Activated CD4-positive, alpha-beta T cell treated with anti-CD3 and anti-CD28 coated beads, Interleukin-2, amount 50 U/mL, for 4 hours (primary cell): ENCODE measurements at places on chromosomes 12 and 14.

DNA sequence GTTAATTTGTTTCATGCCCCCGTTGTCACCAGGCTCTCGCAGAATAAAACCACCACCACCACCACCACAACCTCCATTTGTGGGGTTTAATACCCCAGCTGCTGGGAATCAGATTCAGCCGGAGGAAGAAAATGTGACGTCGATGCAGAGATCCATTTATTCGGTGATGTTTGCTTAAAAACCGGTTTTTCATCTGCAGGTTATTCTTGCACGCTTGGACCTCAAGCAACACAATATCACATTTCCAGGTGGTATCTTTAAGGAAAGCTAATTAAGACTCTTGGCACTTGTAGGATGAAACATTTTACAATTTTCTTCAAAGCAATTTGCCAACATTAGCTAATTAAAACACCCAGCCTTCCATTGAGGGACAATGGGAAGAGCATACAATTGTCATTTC, 39.8 kb downstream of the SPRING1 start:
- no peak for DNase-seq

DNA sequence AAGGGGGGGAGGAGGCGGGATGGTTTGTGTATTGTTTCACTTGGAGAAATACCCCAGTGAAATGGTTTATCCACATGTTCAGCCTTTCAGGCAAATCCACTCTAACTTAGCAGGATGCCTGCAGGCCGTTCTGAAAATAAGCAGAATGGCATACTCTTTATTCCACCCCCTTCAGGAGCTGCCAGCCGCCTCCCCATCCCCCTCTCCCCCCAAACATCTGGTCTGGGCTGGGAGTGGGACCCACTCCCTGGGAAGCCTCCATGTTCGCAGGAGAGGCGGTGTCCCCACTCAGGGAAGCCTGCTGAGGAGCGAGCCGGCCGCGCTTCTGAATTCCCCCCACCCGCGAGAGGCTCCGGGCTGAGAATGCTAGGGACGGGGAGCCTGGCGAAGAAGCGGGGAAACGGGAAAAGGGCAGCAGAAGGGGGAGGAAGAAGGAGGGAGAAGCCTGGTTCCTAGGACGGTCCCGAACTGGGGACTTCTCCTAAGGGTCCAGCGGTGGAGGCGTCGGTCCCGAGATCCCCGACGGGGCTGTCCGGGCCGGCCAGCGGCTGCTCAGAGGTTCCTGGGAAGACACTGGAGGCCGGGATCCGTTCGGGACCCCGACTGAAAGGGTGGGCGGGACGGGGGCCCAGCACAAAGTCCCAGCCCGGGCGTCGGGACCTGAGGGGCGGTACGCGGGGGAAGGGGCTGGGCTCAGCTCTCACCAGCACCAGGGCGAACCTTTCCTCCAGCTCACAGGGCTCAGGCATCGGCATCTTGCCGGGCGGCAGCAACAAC, 666 bp downstream of the FMNL3 start:
- DNase-seq: peak; percentile 4

DNA sequence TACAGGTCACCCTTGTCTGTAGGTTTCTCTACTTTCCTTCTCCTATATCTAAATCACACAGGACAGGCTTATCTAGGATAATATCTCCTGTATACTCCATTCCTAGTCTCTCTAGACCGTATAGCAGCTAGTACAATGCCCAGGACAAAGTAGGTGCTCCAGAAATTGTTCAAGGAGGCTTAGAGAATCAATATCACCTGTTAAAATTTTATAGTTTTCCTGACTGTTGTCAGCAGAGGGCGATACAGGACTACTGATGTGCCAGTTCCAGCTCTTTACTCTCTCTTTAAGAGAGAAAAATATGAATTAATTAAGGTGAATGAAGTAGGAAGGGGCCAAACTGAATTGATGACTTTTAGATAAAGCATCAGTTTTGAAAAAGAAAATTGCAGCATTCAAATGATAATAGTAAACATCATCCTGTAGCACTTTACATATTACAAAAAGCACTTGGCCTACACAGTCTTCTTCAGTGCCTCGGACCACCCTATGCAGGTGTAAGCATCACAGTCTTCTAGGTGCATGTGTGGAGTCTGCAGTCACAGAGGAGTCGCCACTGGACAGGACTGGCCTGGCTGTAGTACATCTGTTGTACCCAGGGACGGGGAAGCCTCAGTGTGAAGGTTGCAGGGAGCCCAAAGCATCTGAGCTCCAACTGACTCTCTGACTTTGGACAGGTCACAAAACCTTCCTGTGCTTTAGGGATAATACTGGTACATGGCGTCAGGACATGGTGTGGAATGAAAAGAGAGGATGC, 61.9 kb upstream of the MAX start:
- peak; percentile 23 for DNase-seq

DNA sequence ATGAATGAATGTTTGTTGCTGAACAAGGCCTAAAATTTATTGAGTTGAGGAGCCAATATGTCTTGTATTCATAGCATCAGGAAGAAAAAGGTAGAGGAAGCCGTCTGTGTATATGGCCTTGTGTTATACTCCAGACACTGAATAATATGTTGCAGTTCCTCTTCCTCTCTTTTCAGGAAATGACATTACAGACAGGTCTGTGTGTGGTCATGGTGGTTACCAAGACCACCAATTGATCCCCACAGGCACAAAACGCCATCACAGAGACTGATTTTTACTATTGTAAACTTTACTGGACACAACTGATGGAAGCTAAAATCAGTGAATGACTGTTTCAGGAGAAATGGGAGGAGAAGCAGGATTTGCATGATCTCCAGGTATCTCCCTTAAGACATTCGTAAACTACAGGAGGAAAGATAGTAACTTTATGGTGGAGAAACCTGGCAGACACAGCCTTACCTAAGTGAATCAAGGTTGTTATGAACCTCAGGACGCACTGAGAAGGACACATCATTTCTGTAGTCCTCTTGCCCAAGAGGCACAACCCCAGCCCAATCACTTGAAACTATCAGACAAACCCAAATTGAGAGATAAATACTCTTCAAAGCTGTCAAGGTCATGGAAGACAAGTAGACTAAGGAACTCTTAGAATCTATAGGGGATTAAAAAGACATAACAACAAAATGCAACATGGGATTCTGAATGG, 334.1 kb upstream of the RGS6 start:
- DNase-seq: no peak

- DNase-seq: no peak
Observed at GRCh38 chr14:99784508-99784907, 8.7 kb upstream of the EML1 start.

GRCh38 chr14:56814519-56814959, 4.3 kb upstream of the OTX2 start:
- no peak for DNase-seq

- DNase-seq: no peak
Observed at GRCh38 chr14:72565149-72565559, 328.7 kb downstream of the DPF3 start.

- DNase-seq: no peak
Observed at GRCh38 chr14:22122227-22122818, 448.7 kb upstream of the OR4E1 start.

GRCh38 chr12:111404362-111405148, 1.2 kb upstream of the SH2B3 start:
- peak; percentile 92 for DNase-seq
